Neuronal stem cell (in vitro differentiated cells): ENCODE measurements at places on chromosomes 5 and 9.

GRCh38 chr5:173310861-173311785 lies 17.1 kb downstream of the STC2 start:
- no peak for DNase-seq

- no peak for DNase-seq
Measured at GRCh38 chr9:21027295-21027694, 4.1 kb downstream of the HACD4 start.

DNA sequence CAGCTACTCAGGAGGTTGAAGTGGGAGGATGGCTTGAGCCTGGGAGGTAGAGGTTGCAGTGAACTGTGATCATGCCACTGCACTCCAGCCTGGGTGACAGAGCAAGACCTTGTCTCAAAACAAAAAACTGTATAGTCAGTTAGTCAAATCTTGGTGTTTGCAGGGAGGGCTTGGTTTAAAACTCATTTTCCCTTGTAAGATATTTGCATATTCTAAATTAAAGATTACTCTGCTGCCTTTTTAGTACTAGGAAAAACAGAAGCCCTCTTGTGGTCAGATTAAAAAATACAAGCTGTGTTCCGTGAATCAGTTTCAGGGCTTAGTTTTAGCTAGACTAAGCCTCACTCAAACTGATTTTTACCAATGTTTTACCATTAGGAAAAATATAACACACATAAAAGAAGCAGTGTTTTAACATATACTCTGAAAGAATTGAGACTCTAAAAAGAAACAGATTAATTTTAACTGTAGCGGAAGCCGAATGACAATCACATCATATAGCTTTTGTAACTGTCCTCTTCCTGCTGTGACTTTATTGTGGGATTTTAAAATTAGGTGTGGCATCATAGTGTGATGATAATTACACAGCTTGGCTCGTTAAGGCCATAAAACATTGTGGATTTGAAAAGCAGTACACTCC lies 84.9 kb upstream of the BASP1 start:
- DNase-seq: no peak

DNA sequence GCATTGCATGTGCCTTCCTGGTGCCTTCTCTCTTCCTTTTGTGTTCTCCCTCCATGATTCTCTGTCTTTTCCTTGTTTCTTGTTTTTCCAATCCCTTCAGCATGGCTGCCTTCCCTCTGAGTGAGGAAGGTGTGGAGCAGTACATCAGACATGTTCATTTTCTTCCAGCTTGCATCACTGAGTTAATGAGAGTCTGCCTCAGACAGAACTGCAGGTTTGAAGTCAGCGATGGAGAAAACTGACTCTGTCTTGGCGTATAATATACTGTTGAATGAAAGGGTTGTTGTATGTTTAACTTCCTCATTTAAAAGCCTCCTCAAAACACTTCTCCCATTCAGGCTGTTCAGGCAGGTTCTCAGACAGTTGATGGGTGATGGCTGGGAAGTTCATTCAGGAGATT lies 129.3 kb downstream of the KDM4C start:
- DNase-seq: no peak

DNA sequence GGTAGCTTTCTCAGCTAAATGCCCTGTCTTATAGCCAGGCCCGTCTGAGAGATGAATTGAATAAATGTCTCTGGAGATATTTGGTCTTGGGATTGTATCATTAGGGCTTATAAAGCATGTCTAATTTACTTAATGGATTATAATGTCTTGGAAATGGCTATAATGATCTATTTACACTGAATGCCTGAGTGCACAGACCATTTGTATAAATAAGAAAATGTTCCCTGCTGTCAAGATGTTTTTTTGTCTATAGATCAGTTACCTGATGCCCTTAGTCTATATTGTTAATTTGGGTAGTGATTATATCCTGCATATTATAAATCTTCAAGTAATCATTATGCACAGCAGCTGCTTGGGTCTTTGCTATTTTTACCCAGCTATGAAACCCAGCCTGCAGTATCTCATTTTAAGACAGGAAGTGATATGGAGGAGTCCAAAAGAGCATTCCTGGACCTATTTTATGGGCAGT lies 112.9 kb upstream of the ACTBL2 start:
- DNase-seq: no peak

DNA sequence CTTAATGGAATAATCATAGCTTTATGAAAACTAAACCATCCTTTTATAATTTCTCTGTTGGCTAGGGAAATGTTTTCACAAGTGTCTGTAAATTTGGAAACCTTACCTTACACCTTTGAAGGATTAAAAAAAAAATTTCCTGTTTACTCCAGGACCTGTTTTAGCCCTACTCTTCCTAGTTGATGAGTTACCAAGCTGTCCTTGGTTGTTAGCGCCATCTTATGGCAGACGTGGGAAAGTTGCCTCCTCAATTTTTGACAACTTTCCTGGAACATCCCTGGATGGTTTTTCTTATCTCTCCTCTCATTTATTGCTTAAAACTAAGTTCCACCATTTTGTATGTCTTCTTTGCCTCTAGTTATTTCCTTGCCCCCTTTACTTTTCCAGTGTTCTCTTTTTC lies 25.7 kb downstream of the ZSWIM6 start:
- no peak for DNase-seq
